ENCODE measurements at places on chromosomes 7 and 10. TPM values are rescaled to one million over a fixed set of nuclear protein-coding genes. Genes with fewer than 3 reads are reported as not detected.

SFXN2 gene
- 10.3 TPM for total RNA-seq

EN2 gene
- total RNA-seq, result 2.3 TPM

EFCAB10 gene
- 0.18 TPM for total RNA-seq

LRRC4 gene
- not detected for total RNA-seq

CAV2 gene
- total RNA-seq, result 76.6 TPM

CNPY1 gene
- not detected for total RNA-seq

AKR1B15 gene
- 0.29 TPM for total RNA-seq

KCNMA1 gene
- 143 TPM for total RNA-seq

LRRC17 gene
- not detected for total RNA-seq

MNX1 gene
- 3.7 TPM for total RNA-seq

DNA sequence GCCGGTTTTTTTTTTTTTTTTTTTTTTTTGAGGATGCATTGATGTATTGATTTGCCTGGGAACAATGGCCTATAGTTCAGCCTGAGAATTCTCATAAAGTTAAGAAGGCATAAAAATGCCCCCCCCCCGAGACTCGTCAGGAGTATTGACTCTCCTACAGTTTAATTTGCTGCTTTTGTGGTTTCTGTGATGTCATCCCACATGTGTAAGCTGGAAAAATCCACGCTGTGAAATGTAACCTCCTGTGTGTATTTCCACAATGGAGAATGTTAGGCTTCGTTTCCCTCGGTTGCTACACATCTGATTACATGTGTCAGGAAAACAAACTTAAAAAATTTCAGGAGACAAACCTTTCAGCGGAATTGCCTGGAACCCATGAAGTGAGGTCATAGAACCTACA is 117.9 kb downstream of the FANK1 start:
- peak; percentile 51 for DNase-seq

GRCh38 chr7:132577206-132578049 is 1.2 kb upstream of the PLXNA4 start:
- peak; percentile 21 for DNase-seq

GRCh38 chr10:86287110-86287793 is 79.3 kb downstream of the GRID1 start:
- no peak for DNase-seq

DNA sequence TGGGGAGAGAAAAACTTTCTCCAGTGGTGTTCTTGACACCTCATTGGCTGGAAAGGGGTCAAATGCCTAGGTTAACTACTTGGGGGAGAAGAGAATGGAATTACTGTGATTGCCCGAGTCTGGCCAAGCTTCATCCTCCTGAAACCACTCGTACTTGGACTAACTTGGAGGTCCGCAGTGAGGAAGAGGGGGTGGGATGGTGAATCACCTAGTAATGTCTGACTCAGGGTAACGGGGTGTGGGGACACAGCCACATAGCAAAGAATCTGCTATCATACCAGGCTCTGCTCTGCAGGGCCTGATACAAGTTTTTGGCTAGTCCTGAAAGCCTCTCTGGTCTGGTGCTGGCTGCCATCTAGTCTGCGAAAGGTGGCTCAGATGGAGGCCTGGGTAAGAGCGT is 190.9 kb downstream of the RPS24 start:
- DNase-seq, result no peak

GRCh38 chr10:12822126-12822892 is 179.2 kb downstream of the CCDC3 start:
- DNase-seq, result no peak

DNA sequence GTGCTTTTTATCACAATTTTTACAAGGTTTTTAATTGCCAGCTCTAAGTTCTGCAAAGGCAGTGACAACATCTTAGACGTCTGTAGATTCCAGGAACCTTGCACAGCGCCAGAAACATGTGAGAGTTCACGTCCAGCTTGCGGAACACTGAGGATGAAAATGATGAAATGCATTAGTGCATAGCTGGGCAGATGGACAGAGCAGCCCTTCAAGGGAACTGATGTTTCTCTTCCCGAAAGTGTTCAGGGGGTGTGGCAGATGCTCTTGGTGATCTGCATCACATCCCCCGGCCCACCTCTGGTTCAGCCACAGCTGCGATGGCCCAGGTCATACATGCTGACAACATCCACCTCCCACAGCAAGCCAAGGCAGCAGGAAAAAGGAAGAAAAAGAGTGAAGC is 40.9 kb downstream of the ITIH5 start:
- no peak for DNase-seq

GRCh38 chr10:30591249-30591670 is 38.3 kb downstream of the LYZL2 start:
- DNase-seq, result peak; percentile 61

DNA sequence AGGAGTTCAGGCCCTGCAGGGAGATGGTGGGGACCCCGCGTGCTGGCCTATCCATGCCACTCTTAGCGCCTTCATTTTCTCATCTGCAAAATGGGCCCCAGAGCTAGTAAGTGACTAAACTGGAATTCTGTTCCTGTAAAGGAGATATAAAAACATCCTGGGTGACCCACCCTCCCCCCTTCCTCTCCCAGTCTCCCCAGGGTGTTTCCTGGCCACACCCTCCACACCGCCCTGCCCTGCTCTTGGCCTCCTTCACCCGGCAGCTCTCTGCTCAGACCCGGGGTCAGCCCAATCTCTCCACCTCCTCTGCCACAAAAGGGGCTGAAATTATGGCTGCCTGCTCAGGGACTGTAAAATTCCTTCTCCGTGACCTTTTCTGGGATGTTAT is 70.7 kb downstream of the C10orf105 start:
- DNase-seq, result no peak

- DNase-seq, result no peak
Observed at GRCh38 chr10:9362721-9363120, 1308.2 kb downstream of the GATA3 start.

DNA sequence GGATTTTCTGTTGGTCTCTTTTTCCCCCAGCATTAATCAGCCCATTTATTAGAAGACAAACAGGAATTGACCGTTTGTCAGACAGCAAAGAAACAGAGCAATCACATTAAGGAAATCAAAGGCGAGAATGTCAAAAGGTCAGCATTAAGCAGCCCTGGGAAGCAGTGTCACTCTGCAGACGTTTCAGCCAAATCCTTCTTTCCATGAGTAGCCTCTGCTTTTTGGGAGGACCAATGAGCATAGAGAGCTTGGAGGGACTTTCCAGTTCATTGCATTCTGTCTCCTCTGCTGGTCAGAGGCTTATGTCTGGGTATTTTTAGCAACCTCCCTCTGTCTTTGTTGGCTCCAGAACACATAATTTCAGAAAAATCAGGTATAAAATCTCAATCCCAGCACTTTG is 481.4 kb downstream of the GALNT17 start:
- DNase-seq, result no peak

GRCh38 chr7:137633133-137633532 is 213.6 kb downstream of the DGKI start:
- DNase-seq, result no peak

GRCh38 chr7:108417926-108418325 is 38.3 kb downstream of the NRCAM start:
- no peak for DNase-seq

DNA sequence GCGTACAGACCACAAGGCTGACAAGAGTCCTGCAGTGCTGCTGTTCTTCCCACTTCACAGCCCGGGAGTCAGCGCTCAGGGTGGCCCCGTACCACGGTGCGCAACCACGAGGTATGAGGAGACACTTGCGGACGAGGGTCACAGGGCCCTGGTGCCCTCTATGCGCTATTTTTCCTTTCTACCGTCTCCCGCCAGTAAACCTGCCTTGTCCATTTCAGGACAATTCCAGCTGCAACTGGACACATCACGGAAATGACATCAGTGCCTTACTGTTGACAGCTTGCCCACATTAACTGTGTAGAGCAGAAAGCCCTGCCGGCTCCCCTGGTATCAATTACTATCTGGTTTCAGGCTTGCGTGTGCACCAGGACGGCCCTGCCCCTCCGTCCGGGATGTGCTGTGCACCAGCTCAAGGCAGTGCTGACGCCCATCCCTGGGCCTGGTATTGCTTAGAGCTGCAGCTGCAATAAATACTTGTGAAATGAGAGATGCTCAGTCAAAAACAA is 65.1 kb downstream of the ZRANB1 start:
- DNase-seq, result no peak

- no peak for DNase-seq
Observed at GRCh38 chr10:82037076-82037475, 162.1 kb downstream of the NRG3 start.

DNA sequence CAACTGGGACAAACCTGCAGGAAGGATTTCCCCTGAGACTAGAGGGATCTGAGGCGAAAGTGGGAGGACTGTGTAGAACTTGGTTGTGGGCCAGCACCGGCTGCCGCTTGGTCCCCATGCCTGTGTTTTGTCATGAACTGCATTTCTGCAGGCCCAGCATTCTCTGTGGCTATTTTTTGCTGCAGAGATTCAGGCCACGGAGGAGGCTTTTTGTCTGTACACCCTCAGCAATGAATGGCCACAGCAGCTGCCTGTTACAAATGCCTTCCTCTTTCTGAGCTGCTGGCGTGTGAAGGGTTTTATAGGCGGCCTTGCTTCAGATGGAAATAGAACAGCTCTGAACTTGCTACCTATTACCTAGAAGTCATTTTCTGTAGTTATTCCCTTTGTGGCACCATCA is 164.4 kb downstream of the SH2D4B start:
- no peak for DNase-seq

DNA sequence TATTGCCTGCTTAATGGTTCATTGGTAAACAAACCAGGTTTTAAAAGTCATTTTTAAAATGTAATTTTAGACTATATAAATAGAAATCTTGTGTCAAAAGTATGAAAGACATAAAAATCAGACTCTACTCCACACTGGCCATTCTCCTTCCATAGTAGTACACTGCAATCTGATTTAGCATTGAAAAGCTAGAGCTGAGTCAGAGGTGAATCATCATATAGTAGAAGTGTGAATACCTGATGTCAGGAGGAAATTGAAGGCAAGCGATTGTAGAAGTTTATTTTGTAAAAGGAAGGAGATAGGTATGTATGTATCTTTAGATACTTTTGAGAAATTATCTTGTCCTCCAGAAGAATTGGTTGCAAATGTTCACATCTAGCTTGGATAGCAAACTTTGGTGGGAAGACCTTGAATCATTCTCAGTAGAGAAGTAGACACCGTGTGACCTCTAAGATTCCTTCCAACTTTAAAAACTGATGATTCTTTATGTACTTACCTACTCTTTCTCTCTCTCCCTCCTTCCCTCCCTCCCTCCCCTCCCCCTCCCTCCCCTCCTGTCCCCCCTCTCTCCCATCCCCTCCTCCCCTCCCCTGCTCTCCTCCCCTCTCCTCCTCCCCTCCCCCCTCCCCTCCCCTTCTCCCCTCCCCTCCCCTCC is 88.1 kb downstream of the BTAF1 start:
- DNase-seq, result peak; percentile 82

- no peak for DNase-seq
Observed at GRCh38 chr10:99731306-99732032, 458 bp downstream of the COX15 start.

GRCh38 chr7:28136420-28136819 is 44.2 kb downstream of the JAZF1 start:
- DNase-seq, result no peak

DNA sequence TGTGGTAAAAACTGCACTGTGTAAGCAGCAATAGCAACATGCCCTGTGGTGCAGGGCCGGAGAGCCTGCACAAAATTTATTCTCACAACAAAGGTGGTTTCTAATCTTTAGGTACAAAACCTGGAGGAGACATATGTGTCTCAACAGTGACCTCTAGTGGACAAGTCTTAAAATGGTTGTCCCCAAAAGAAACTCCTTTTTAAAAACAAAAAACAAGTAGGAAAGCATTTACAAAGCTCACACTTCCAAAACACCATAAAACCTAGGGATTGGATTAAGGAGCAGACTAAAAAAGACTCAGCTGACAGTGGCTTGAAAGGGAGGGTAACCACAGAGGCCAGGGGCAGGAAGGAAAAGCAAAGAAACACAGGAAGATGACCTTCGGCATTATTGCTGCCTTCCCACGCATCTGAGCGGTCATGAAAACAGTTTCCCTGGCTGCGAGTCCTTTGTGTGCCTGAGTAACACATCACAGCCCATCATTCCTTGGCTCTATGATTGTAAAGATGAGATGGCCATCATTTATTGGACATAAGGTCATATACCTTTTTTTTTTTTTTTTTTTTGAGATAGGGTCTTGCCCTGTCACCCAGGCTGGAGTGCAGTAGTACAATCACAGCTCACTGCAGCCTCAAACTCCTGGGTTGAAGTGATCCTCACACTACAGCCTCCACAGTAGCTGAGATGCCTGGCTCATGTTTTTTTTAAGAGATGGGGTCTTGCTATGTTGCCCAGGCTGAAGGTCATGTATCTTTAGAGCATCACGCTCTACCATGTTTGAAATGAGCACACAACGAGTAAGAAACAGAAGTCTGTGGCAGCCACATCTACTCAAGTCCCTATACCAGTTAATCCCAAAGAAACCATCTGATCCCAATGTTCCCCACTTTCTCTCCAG is 39.5 kb downstream of the RSU1 start:
- peak; percentile 47 for DNase-seq

DNA sequence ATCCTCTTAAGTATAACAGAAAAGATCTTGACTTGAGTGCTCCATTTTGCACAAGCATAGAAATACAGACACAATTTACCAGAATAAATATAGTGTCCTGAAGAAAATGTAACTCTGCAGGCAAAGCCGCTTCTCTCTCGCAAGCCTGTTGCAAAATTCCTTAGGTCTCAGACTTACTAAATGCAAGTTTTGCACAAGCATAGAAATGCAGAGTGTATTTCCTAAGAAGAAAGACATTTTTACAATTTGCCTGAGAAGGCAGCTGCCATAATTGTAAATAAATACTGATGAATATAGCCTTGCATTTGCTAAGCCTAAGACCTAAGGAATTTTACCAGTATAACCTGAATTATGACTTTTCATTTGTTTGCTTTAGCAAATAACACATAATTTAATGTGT is 67.1 kb downstream of the AGMO start:
- DNase-seq, result peak; percentile 40

GRCh38 chr7:132080967-132081668 is 495.2 kb downstream of the PLXNA4 start:
- no peak for DNase-seq

- DNase-seq, result no peak
Observed at GRCh38 chr7:137981668-137982067, 20.2 kb downstream of the CREB3L2 start.

DNA sequence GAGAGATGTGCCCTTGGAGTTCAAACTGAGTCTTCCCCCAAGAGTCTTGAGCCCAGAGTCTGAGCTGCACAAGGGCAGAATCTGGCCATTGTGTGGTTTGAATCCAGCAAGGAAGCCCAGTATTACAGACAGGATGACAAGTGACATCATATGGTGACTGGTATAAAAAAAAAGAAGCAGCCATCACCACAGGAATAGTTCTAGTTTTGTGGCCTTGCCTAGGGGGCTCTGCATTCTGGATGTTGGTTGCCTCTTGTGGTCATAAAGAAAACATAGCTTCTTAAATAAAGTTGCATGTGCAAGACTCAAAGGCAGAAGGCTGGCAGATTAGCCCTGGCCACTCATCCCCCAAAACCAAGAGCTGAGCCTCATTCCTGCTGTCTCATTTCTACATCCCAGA is 16.8 kb upstream of the LRRC72 start:
- DNase-seq, result no peak

- no peak for DNase-seq
Observed at GRCh38 chr7:106484562-106484961, 176.4 kb downstream of the CCDC71L start.

All from PC-3 (cell line).